ENCODE measurements at places on chromosomes 2 and 18.

- no peak for DNase-seq
Measured at GRCh38 chr18:79429785-79430281, 34.1 kb downstream of the NFATC1 start.

- no peak for DNase-seq
Measured at GRCh38 chr18:10035281-10035991, 121.6 kb downstream of the VAPA start.

DNA sequence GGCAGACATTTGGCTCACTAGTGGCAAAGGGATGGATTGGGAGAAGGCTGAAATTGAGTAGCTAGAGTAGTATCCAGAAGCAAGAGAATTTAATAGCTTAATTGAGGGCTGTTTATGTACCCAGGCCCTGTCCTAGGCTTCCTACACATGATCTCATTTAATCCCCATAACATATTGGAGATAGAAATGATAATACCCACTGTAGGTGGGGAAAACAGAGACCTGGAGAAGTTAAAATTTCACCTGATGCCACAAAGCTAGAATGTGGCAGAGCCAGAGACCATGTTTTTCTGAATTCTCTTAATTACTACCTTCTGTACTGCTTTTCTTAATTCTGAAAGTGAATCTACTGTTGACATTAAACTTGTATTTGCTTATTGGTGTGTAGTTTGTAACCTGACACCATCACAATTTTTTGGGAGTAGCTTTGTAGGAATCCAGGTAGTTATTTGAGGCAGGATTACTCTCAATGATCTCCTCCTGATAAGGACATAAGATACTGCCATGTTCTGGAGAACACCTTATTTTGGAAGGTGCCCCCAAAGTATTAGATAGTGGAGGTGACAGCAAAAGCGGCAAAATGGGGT, 42.2 kb downstream of the RAB10 start:
- no peak for DNase-seq

DNA sequence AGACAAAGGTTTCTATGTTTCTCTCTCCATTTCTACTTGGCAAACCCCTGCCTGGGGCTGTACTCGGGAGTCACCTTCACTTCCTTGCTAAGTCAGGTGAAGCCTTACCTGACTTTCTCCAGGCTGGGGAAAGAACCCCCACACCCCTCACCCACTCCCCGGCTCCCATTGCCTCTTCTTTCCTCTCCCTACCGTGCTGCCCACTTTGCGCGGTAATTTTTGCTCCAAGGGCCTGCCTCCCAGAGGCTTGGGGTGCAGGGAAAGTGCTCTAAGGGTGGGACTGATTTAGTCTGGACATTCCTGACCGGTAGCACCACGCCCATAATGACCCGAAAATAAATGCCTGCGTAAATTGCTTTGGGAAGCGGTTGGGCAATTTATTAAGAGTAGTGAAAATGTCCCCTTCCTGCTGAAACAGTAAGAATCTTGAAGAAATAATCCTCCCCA, 49.1 kb upstream of the ATP6V1B1 start:
- DNase-seq, result no peak

GRCh38 chr2:152400607-152401214, 65.7 kb downstream of the FMNL2 start:
- DNase-seq, result no peak

- DNase-seq, result no peak
Measured at GRCh38 chr2:236335696-236336574, 71.7 kb upstream of the ASB18 start.

DNA sequence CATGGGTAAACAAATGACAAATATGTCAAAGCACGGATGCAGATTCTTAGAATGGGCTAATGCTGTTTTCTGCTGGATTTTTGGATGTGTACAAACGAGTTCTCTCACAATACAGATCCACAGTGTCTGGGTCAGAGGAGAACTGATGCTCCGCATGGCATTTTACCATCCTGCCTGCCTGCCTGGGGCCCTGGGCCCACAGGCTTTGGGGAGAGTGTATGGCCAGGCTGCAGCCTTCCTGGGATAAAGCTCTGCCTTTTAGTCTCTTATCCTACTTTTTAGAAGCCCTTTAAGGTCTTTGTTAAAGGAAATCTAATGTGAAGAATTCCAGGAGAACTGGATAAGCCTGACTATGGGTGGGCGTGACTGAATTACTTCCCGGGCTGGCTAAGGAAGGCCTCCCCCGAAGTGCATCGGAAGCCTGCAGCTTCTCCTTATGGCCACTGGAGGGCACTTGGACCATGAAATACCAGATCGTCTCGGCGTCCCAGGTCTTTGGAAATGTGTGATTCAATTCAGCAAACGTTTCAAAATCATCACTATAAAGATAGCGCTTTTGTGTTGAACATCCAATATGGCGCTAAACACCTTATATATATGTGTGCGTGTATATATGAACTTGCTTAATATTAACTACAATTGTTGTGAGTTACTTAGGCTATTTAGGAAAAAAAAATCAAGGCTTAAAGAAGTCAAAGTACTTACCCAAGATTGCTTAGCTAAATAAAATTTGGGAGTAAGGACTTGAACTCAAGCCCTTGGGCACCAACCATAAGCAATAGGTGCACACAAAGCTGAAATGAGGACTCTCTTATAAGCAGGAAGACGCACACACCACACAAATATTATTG, 15.2 kb upstream of the DNPEP start:
- peak; percentile 53 for DNase-seq

GRCh38 chr2:28286678-28287077, 106.0 kb upstream of the FOSL2 start:
- DNase-seq, result no peak

DNA sequence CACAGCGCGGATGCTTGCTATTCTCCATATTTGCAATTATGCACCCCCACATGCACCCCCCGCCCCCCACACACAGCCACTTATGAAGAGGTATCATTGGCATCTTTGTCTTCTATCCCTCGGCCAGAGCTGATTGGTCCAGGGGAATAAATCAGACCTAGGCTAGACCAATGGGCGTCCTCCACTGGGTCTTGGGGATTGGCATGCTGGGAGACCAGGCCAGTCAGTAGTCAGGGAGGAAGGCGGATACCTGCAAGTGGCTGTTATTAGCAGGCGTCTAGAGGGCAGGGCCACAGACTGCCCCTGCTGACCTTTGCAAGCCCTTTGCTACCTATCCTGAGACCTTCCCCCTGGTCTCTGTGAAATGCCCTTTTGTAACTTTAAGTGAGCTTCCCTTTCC, 30.0 kb downstream of the ATOH8 start:
- DNase-seq, result no peak

- no peak for DNase-seq
Measured at GRCh38 chr2:240974771-240975572, 23.4 kb upstream of the SNED1 start.

- no peak for DNase-seq
Measured at GRCh38 chr2:26330604-26331003, 15.3 kb upstream of the SELENOI start.

GRCh38 chr2:215899141-215900074, 113.9 kb downstream of the MREG start:
- no peak for DNase-seq

- DNase-seq, result no peak
Measured at GRCh38 chr2:231482806-231483391, 18.6 kb upstream of the NCL start.

- no peak for DNase-seq
Measured at GRCh38 chr2:163119966-163120365, 281.4 kb upstream of the KCNH7 start.

DNA sequence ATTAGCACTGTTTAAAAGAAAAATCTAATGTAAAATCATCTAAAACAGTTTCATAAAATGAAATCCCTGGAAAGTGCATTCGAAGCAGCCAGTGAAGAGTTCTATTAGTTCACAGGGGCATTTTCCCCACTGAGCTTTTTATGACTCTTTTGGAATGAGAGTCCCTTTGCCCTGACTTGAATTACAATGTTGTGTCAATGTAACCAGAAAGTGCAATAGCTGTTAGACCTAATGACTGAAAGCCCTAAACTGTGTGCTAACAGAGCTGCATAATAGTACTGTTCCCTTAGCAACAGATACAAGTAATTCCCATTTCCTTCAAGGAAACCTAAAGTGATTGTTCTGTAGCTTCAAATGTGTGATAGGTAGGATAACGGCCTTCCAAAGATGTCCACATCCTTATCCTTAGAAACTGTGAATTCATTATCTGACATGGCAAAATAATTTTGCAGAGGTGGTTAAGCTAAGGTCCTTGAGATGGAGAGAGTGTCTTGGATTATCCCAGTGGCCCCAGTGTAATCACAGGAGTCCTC, 134.4 kb downstream of the L3MBTL4 start:
- DNase-seq, result no peak

- DNase-seq, result no peak
Measured at GRCh38 chr2:49686291-49686690, 532.0 kb upstream of the FSHR start.

- DNase-seq, result no peak
Measured at GRCh38 chr2:36539631-36540030, 58.3 kb downstream of the FEZ2 start.

GRCh38 chr2:215699700-215700538, 264.1 kb upstream of the FN1 start:
- no peak for DNase-seq

DNA sequence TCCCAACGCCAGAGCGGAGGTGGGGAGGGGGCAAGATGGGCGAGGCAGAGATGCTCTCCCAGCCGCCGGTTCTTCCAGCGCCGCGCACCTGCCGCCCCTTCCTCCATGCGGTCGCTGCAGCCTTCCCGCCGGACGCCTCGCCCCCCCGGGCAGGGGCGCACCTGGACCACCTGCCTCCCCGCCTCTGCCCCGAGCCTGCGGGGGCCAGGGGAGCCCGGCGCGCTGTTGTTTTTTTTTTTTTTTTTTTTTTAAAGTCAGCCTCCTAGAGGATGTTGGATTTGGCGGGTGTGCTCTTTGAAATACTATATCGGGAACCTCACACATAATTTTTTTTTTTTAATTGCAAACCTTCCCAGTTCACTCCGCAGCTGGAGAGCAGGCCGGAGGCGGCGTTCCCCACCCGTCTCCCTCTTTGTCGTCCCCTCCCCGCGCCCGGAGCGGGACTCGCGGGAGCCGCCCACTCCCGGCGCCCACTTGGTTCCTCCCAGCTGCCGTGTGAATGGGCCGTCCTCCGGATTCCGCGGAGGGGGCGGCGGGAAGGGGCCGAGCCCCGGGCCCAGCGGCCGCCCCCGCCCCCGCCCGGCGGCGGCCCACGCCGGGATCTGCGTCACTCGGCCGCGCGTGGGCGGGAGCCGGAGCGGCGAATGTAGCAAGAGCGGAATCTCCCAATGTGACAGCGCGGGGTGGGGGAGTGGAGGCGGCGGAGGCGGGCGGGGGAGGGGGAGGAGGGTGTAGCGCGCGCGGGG, 421 bp upstream of the NAB1 start:
- DNase-seq, result peak; percentile 62

GRCh38 chr2:46847185-46847710, 68.4 kb downstream of the MCFD2 start:
- DNase-seq, result peak; percentile 85

GRCh38 chr2:191670076-191670475, 7.9 kb upstream of the NABP1 start:
- no peak for DNase-seq

GRCh38 chr2:197359859-197360258, 49.3 kb upstream of the ANKRD44 start:
- no peak for DNase-seq

GRCh38 chr2:42675815-42676214, 88.1 kb downstream of the OXER1 start:
- no peak for DNase-seq

DNA sequence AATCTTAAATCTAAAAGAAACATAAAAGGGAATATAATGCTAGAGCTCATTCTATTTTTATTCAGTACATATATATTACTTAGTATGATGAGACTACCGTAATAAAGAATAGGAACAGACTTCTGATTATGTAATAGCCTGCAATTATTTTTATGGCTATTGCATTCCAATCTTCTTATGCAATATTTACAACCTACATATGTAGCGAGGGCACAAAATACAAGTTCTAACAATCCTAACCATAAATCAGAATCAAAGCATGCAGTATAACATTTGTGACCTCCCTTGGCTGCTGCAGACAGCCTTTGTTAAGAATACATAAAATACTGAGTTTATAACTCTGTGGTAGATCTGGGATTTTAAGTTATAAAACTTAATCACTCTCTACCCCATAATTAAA, 177.6 kb downstream of the BABAM2 start:
- DNase-seq, result peak; percentile 53

DNA sequence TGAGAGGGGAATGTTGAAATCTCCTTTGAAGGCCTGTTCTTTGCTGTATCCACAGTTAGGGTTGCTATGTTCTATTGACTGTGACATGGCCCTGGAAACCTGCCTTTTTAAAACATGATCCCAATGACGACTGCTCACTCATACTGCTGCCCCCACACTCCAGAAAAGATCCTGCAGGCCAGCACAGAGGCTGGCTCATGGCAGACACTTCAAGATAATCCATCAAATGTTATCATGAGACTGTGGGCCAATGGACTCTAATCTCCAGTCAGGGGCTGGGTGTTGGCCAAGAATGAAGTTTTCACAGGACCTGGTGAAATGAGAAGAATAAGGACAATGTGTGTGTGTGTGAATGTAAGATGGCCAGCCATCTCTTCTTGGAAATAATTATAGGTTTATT, 59.0 kb upstream of the THOC1 start:
- no peak for DNase-seq

- DNase-seq, result no peak
Measured at GRCh38 chr2:31228717-31229116, 5.2 kb upstream of the EHD3 start.

DNA sequence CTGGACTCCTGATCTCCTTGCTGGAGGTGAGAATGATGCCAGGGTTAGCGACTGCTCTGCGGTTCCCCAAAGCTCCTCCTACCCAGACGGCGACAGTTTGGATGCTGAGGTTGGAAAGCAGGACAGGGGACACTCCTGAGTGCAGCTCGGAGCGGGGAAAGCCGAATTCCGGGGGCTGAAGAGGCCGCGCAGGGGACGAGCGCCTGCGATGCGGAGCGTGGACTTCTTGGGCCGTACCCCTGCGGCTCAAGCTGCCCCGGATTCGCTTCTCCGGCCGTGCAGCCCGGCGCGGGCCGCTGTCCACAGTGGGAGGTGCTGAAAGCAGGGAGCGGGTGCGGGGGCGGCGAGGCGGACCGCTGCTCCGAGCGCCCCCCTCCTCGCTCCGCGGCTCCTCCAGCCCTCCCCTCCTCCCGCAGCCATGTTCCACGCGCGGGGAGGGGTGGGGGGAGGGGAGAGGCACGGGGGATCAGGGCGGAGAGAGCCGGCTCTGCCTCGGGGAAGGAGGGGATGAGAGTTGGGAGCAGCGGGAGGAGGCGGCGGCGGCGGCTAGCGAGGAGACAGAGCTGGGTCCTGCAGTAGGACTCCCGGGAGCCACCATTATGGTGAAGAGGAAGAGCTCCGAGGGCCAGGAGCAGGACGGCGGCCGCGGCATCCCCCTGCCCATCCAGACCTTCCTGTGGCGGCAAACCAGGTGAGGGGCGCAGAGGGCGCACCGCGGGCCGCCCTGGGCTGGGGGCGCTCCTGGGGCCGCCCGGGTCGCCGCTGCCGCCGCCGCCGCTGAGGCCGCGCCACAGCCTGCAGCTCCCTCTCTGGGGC, at the start of gene UNC80:
Gene UNC80, plus strand, starts transcription at position 359 of the 816 bp plus-strand sequence. Its CDS starts 241 bp downstream, at position 600.
- DNase-seq, result peak; percentile 13

- no peak for DNase-seq
Measured at GRCh38 chr18:13525381-13526029, 200.9 kb downstream of the FAM210A start.

GRCh38 chr18:34049511-34049910, 175.2 kb downstream of the NOL4 start:
- no peak for DNase-seq

GRCh38 chr18:36296650-36297416, 680 bp upstream of the FHOD3 start:
- peak; percentile 56 for DNase-seq
